ENCODE measurements at places on chromosomes 5 and 9. TPM values are rescaled to one million over a fixed set of nuclear protein-coding genes. Genes with fewer than 3 reads are reported as not detected.

The SLC1A3 gene
- 0.05 TPM for total RNA-seq

The INSL4 gene
- 17.1 TPM for total RNA-seq

The MAMDC2 gene
- 0.27 TPM for total RNA-seq

The MAST4 gene
- total RNA-seq = 1.7 TPM

The PHF24 gene
- total RNA-seq = 0.09 TPM

The TLX3 gene
- not detected for total RNA-seq

The APBA1 gene
- 0.28 TPM for total RNA-seq
